ENCODE measurements at places on chromosomes 11 and 22. TPM values are rescaled to one million over a fixed set of nuclear protein-coding genes. Genes with fewer than 3 reads are reported as not detected.

GRCh38 chr22:30340911-30341685 lies 14.4 kb upstream of the TBC1D10A start:
- peak; percentile 70 for DNase-seq

Gene ACRV1
- total RNA-seq, result not detected

Gene SYTL2
- 16.8 TPM for total RNA-seq

GRCh38 chr11:96179905-96180304 lies 163.1 kb downstream of the MAML2 start:
- no peak for DNase-seq

Gene SCGB1D2
- total RNA-seq, result not detected

Gene IGSF9B
- 0.74 TPM for total RNA-seq

- no peak for DNase-seq
These were observed 1.6 kb upstream of the TIRAP start for GRCh38 chr11:126281245-126281644.

All from G401 (cell line).